ENCODE measurements at places on chromosomes 1 and 21.
A peak's percentile ranks its signal among the peaks of the same experiment; 100 is the strongest.

DNA sequence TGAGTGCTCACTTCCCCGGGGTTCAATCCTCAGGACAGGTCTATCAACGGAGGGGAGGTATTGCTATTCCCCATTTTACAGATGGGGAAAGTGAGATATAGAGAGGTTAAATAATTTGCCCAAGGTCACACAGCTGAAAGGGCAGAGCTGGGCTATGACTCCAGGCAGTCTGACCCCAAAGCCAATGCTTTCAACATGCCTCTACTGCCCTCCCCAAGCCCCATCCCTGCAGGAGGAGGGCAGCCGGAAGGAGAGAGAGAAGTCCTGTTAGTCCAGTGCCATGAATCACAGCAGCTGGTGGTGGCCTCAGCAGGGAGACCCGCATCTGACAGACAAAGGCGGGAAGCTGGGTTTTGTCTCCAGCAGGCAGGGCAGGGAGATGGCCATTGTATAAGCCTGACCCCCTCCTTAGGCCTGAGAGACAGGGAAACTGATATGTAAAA is 20.0 kb upstream of the CLIC4 start:
- H3K27ac ChIP-seq = no peak overlapping the region
- peaks cover 14% of the 10 kb centered on the region for H3K4me1 ChIP-seq
- H3K27me3 ChIP-seq = no peaks in the 10 kb centered on the region
- H3K4me3 ChIP-seq = no peak overlapping the region
- DNase-seq = no peak

GRCh38 chr1:82321794-82322193 is 521.1 kb downstream of the ADGRL2 start:
- H3K27ac ChIP-seq = no peak overlapping the region
- H3K4me1 ChIP-seq = no peaks in the 10 kb centered on the region
- no peaks in the 10 kb centered on the region for H3K36me3 ChIP-seq

DNA sequence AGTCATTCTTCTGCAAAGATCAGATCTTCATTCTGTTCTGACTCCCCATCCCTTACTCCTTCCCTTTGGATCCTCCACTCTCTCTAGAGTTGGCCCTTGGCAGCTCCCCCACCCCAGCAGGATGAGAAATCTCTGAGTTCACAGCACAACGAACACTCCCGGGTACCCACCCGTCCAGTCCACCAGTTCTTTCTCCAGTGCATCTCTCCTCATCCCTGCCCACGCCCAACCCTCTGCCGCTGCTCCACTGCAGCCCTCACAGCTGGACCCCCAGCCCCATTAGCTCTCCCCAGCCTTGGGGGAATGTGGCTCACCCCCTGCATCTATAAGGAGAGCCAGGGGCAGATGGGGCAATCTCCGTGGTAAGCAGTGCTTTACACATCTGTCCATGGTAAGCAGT is 125.7 kb downstream of the MATN1 start:
- no peaks in the 10 kb centered on the region for H3K4me1 ChIP-seq
- H3K27ac ChIP-seq = no peak overlapping the region
- no peak for DNase-seq
- H3K4me3 ChIP-seq = no peak overlapping the region
- H3K36me3 ChIP-seq = no peaks in the 10 kb centered on the region

- H3K27me3 ChIP-seq = no peaks in the 10 kb centered on the region
- DNase-seq = no peak
- no peak overlapping the region for H3K4me3 ChIP-seq
- no peaks in the 10 kb centered on the region for H3K36me3 ChIP-seq
Observed at GRCh38 chr1:64519901-64520300, 50.0 kb downstream of the CACHD1 start.

DNA sequence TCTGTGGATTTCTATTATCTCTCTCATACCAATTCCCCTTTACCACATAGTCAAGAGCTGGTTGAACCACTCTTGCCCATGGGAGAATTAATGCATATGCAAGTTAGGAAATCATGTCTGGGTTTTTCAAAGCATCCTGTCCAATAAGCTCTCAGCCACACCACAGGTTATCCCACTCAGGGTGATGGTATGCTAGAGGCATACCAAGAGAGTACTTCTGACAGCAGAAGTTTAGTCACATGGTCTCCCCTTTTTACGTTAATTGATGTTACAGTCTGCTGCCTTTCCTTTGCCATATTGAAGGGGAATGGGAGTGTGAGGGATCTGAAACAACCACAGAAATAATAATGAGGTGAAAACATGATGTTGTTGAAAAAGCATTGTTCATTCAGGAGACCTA is 135.8 kb upstream of the PBX1 start:
- no peak for DNase-seq
- H3K36me3 ChIP-seq = no peaks in the 10 kb centered on the region
- H3K4me3 ChIP-seq = no peak overlapping the region
- H3K4me1 ChIP-seq = no peaks in the 10 kb centered on the region
- H3K27me3 ChIP-seq = no peaks in the 10 kb centered on the region

DNA sequence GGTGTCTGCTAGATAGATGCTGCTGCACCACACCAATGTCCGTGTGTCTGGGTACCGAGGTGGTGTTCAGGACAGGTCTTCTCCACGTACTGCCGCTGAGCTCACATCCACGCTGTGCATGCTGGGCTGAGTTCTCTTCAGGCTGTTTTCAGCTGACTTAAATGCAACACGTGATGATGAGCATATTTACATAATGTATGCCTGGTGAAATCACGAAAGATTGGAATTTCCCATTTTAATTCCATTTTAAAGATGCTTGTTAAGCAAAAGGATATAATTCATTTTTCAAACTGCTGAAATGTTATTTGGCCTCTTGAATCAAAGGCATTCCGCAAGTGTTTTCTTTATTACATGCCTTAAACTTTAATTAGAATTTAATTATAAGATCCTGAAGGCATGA is 107.9 kb downstream of the FGGY start:
- H3K27me3 ChIP-seq = no peaks in the 10 kb centered on the region
- H3K4me1 ChIP-seq = peaks cover 2% of the 10 kb centered on the region
- no peaks in the 10 kb centered on the region for H3K36me3 ChIP-seq
- no peak for DNase-seq
- no peak overlapping the region for H3K4me3 ChIP-seq

DNA sequence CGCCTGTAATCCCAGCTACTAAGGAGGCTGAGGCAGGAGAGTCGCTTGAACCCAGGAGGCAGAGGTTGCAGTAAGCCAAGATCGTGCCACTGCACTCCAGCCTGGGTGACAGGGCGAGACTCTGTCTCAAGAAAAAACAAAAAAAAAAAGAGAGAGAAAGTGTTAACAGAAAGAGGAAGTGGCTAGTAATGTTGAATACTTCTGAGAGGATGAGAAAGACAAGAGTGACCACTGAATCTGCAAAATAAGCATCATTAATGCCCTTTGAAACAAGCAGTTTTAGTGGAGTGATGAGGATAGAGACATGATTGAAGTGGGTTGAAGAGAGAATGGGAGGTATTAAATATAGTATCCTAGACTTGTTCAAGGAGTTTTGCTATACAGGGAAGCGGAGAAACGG is 11.7 kb downstream of the MPZ start:
- no peak for DNase-seq
- H3K36me3 ChIP-seq = no peaks in the 10 kb centered on the region
- H3K4me1 ChIP-seq = peaks cover 2% of the 10 kb centered on the region
- no peaks in the 10 kb centered on the region for H3K27me3 ChIP-seq
- H3K27ac ChIP-seq = no peak overlapping the region

DNA sequence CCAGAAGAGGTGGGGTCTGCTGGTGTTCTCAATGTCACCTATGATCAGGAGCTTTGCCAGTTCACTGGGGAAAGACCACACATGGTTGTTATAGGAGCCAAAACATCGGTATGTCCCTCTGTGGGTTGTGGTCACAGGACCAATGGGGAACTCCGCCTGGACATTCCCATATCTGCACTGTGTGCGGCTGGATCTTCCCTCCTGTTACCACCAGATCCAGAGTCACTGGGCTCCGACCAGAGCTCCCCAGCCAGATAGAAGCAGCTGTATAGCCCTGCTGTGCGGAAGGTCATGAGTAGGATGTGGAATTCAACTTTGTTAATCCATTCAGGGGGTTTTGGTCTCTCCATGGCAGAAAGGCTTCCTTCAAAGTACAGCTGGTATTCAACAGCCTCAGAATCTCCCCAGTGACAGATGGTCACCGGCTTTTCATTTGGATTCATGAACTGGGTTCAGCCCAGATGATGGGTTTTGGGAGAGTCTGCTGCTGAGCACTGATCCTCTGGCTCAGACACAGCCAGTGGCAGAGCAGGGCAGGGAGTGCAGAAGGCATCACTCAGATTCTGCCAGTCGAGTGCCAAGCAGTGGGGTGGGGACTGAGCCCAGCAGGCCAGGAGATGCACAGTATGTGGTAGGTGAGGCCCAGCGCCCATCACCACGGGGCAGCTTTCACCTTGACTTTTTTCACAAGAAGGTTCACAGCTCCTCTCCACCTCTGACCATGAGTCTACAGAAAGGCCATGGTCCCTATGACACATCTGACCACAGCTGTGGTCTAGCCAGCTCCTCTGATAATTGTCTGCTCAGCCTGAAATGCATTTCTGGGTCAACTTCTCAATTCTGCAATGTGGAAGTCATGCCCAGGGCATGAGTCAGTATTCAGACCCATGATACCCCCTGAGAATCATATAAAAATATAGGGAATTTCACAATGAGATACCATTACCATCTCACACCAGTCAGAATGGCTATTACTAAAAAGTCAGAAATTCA is 2.9 kb upstream of the SHCBP1L start:
- no peak overlapping the region for H3K27ac ChIP-seq
- no peaks in the 10 kb centered on the region for H3K4me1 ChIP-seq
- H3K36me3 ChIP-seq = no peaks in the 10 kb centered on the region
- H3K4me3 ChIP-seq = no peak overlapping the region
- no peak for DNase-seq
- peaks cover 30% of the 10 kb centered on the region for H3K27me3 ChIP-seq

GRCh38 chr21:36981049-36981391 is 14.6 kb upstream of the HLCS start:
- H3K27me3 ChIP-seq = peaks cover 2% of the 10 kb centered on the region
- H3K36me3 ChIP-seq = no peaks in the 10 kb centered on the region
- peak overlapping the region; percentile 59 for H3K4me3 ChIP-seq
- H3K4me1 ChIP-seq = peaks cover 28% of the 10 kb centered on the region

DNA sequence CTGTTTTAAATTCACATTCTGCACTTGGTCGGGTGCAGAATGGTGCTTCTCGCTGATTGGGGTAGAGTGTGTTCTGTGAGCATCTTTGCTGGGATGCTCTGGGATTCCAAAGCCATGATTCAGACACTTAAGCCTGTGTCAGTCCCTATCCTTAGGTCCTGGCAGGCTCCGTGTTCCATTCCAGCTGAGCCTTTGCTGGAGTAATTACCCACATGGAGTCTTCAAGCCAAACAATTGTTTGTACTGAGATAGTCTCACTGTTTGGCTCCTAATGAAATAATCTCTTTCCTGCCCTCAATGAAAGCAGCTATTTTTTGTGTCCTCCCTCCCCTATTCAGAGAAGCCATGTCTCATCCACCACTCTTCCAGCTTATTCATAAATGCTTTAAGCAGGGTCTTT is 18.7 kb downstream of the SMAP2 start:
- H3K36me3 ChIP-seq = peaks cover 75% of the 10 kb centered on the region
- peak overlapping the region; percentile 96 for H3K27ac ChIP-seq
- H3K4me3 ChIP-seq = peak overlapping the region; percentile 27
- peaks cover 93% of the 10 kb centered on the region for H3K4me1 ChIP-seq
- no peak for DNase-seq

DNA sequence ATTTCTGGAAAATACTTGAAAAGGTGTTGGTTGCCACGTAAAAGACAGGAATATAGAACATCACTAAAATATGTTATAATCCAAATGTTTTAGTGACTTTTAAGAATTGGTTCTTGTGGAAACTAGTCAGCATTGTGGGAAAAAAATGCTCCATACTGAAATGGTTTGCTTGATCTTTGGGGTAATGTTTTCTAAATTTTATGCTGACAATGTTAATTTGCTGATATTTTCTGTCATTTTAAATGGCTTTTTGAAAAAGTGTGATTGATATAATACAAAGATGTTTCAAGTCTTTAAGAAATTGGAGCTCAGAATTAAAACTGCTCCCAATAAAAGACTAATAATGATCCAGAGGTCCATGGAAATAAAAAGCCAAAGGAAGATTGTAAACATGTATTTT is 610.9 kb downstream of the ADGRL2 start:
- H3K27ac ChIP-seq = no peak overlapping the region
- no peak for DNase-seq
- H3K4me3 ChIP-seq = no peak overlapping the region
- H3K27me3 ChIP-seq = no peaks in the 10 kb centered on the region

GRCh38 chr1:77833521-77834100 is 54.2 kb downstream of the MIGA1 start:
- peaks cover 2% of the 10 kb centered on the region for H3K4me1 ChIP-seq
- no peak overlapping the region for H3K4me3 ChIP-seq
- DNase-seq = no peak
- H3K27ac ChIP-seq = no peak overlapping the region
- H3K36me3 ChIP-seq = peaks cover 2% of the 10 kb centered on the region

DNA sequence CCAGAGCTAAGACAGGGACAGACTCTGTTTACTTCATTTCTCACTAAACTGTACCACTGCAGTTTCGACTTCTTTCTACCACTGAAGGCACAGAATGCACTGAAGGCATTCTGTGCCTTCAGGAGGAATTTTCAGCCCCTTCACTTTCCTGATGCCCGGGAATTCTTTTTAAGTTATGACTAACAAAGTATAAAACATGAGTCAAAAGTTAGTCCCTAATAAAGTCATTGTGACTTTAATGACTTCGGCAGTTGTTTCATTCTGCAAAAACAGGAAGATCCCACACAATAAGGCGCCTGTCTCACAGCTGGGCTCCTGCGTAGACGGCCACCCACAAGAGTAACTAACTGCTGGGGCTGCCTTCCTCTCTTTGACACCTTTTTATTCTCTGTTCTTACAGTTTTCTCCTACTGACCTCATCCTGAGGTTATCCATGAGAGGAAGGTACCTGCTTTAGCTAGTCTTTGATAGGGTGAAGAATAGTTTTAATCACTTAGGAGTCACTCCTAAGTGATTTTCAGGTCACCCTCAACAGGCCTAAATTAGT is 183.9 kb upstream of the SGIP1 start:
- peak overlapping the region; percentile 57 for H3K4me3 ChIP-seq
- peaks cover 93% of the 10 kb centered on the region for H3K4me1 ChIP-seq
- no peaks in the 10 kb centered on the region for H3K27me3 ChIP-seq
- peaks cover 36% of the 10 kb centered on the region for H3K36me3 ChIP-seq
- peak overlapping the region; percentile 88 for H3K27ac ChIP-seq

- no peak overlapping the region for H3K4me3 ChIP-seq
- H3K27me3 ChIP-seq = no peaks in the 10 kb centered on the region
- no peaks in the 10 kb centered on the region for H3K4me1 ChIP-seq
- no peak for DNase-seq
- H3K36me3 ChIP-seq = no peaks in the 10 kb centered on the region
Observed at GRCh38 chr1:187630653-187631380, 802.1 kb downstream of the PLA2G4A start.

- H3K36me3 ChIP-seq = peaks cover 1% of the 10 kb centered on the region
- H3K4me3 ChIP-seq = no peak overlapping the region
- H3K27me3 ChIP-seq = no peaks in the 10 kb centered on the region
- peaks cover 19% of the 10 kb centered on the region for H3K4me1 ChIP-seq
- peak; percentile 50 for DNase-seq
Observed at GRCh38 chr1:26697978-26698849, 2.4 kb downstream of the ARID1A start.

GRCh38 chr1:54272772-54273091 is 72.8 kb downstream of the MRPL37 start:
- DNase-seq = no peak
- H3K36me3 ChIP-seq = peaks cover 4% of the 10 kb centered on the region
- no peak overlapping the region for H3K4me3 ChIP-seq
- no peak overlapping the region for H3K27ac ChIP-seq

All from activated CD4-positive, alpha-beta T cell treated with anti-CD3 and anti-CD28 coated beads for 36 hours (primary cell).